ENCODE measurements at places on chromosomes 7 and 10.

DNA sequence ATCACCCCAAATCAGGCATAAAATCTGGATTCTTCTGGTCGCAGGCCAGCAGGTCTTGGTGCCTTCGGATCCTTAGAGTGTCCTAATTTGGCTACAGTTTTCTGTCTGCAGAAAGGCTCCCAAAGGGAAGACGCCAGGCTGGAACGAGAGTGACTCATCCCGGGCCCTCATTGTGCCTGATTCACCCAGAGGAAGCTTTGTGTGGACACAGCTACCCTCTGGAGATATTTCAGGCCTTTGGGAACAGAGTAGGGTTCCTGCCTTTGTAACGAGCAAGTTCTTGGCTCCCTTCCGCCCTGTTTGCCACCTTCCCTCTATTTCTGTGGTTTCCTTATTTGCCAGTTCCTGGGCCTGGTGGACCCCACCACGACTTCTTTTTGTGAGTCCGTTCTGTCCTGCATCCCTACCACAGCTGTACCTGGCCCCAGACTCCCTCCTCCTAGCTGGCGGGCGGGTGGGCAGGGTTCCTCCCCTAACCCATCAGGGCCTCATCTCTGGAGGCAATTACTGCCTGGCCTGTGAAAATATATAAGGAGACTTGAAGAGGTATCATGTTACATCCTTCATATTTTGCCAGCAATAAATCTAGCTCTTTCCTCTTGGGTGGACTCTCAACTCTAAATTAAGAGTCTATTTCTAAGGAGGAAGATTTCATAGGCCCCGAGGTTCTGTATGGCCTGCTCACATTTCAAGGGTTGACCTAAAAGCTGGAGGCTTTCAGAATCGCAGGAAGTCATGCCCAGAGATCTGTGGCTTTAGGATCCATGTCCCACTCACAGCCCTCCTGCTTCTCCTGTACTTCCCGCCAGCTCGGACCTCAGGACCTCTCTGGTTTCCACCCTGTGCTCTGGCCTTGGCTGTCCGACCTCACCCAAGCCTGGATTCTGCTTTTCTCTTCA is 219.2 kb upstream of the ZNF32 start:
- DNase-seq: peak; percentile 92

DNA sequence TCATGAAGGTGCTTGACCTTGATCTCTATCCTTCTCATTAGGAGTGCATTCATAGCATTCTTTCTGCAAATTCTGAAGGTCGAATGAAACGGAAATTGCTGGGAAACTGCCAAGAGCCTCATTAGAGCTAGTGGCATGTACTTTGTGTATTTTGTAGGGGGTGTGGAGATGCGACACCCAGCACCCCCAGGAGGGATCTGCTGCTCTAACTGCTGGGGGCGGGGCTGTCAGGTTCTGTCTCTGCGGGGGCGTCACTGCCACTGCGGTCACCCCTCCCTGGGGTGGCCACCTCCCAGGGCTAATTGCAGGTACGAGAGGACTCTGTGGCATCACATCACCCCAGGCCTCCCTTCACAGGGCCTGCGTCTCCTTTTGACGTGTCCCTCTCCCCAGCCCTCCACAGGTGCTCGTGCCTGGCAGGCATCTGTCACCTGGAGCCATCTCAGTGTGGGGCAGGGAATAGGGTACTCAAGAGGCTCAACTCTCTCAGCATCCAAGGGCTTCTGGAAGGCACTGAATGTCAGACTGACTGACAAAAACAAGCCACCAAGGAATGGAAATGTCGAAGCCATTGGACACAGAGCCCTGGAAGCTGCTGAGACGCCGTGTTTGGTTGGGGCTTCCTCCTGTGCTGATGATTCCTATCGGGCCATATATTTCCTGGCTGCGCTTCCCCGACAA is 151.1 kb downstream of the ACTR3B start:
- peak; percentile 75 for DNase-seq

- no peak for DNase-seq
These were observed 582.7 kb downstream of the REEP3 start for GRCh38 chr10:64103750-64104470.

- no peak for DNase-seq
These were observed 269.7 kb downstream of the ZMYND11 start for GRCh38 chr10:404991-405390.

GRCh38 chr7:32803406-32804141 is 88.0 kb downstream of the KBTBD2 start:
- DNase-seq: no peak

DNA sequence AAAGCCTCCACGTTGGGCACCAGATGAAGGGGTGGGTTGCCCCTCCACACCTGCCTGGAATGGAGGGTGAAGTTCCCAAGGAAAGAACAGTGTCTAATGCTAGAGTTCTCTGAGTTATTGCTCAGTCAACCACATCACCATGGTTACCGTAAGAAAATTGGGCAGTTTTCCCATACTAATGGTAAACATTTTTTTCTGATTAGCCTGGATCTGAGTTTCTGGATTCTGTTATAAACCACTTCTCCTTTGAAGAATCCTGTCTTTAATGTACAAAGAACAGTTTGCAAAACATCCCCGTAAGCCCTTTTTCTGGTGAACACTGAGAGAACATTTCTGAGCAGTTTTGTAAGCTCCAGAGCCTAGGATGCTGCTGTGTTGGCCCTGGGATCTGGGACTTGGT is 45.5 kb downstream of the ABCC2 start:
- DNase-seq: no peak

DNA sequence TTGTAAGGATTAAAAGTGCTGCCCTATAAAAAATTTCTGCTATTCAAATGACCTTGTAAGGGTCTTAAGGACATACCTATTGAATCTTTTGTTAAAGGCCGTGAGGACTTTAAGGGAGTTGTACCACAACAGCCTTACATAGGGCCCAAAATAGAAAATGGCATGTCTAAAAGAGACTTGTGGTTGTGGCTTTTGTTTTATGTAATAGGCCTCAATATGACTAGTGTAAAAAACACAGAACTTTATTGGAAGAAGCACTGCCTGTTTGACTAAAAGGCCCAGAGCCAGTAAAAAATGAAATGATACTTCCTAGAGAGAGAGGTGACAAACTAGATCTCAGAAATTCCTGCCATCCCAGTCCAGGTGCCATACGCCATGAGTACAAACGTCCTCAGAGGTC is 286.6 kb downstream of the SEMA3D start:
- DNase-seq: no peak

DNA sequence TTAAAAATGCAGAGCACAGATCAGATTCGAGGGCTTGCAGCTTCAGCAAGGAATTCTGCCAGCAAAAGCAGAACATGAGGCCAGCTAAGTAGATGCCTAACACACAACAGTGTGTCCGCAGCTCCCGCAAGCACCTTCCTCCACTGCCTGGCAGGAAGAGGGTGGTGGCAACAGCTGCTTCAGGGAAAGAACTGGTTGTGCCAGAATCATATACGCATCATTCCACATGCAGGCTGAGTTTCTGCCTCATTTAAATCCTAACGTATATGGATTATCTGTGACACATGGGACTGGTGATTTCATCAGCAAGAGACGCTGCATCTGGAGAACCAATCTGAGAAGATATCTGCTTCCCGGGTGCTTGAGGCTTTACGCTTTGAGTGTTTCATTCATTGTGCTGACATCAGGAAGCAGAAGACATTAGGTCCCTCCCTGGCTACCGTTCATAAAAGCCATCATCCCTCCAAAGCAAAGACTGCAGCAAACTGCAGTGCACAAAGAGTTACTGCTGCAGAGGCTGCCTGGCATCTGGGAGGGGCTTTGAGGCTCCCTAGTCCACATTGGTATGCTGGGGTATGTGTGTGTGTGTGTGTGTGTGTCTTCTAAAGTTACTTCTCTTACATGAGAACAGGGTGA is 78.8 kb downstream of the FAM13C start:
- peak; percentile 49 for DNase-seq

- no peak for DNase-seq
These were observed 107.3 kb downstream of the CELF2 start for GRCh38 chr10:11125004-11125403.

- no peak for DNase-seq
These were observed 25.8 kb upstream of the EGFR start for GRCh38 chr7:54992871-54993475.

- no peak for DNase-seq
These were observed 574.2 kb downstream of the CCSER2 start for GRCh38 chr10:84902553-84902952.

GRCh38 chr7:13336227-13336626 is 648.8 kb downstream of the ARL4A start:
- no peak for DNase-seq

- DNase-seq: peak; percentile 34
These were observed 2.5 kb upstream of the UPK3B start for GRCh38 chr7:76507723-76508406.

DNA sequence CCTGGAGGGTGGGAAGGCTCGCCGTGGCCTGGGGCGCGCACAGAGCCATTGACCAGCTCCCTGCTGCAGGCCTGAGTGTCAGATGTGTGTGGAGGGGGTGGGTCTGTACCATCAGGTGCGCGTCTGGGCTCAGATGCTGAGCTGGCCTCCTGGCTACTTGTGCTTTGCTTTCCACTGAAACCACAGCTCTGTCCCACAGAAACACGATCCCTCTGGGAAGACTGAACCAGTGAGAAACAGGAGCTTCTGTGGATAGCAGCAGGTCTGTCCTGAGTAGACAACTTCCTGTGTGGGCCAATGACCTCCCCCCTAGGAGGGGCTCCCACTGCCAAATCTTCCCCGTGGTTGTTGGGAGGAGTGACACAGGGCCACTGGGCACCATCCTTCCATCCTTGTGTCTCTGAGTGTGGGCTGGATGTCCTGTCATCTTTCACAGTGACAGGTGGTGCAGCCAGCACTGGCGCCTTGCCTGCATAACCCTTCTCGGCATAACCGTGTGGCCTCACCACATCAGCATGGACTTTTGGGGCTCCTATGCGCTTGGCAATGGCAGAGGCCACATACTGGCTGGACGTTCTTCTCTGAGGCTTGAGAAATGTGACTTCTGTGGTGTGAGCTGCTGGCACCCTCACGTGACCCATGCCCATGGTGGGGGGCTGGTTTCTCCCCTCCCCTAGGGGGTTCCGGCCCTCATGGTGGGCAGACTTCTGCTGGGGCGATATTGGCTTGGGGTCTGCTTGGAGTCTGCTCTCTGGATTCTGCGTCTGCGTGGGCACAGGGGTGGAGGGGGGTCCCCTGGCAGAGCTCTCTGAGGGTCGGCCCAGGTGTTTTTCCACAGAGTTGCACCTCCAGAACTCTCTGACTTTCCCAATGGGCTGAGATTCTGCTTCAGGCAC is 245.5 kb upstream of the GRB10 start:
- DNase-seq: no peak

DNA sequence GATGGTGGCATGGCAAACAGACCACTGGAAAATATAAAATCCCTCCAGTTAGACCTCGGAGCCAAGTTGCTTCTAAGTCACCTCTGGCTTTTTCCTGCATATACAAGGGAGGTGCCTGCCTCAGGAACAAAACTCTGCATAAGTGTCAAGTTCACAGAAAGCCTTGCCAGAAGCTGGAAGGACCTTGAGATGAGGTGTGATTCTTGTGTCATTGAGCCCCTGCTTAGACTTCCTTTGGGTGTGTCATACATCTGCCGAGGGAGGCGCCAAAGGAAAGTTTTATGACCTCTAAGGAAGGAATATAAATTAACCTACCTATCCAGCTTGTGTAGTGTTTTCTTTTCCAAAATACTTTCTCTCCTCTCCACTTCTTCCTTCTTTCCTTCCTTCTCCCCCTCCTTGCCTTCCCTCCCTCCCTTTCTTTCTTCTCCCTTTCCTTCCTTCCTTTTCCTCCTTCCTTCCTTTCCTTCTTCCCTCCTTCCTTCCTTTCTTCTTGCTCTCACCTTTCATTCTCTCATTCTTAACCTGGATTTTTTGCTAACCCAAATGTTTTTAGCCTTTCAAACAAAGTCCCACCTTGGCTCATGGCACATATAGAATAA is 75.2 kb downstream of the TRIL start:
- DNase-seq: no peak

DNA sequence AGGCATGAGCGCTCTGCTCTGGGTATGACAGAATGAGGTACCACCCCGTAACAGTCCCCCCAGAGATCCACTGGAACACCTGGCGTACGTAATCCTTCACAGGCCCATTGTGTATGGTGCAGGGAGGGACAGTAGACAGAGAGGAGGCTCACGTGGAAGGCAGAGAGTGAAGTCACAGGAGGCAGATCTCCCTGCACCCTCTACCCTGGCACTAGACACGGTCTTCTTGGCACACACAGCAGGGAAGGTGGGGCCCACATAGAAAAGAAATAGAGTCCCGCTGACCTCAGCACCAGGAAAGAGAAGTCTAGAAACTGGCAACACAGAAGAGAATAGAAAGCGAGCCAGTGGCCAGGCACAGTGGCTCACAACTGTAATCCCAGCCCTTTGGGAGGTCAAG is 51.9 kb downstream of the SLC29A4 start:
- DNase-seq: no peak

- peak; percentile 99 for DNase-seq
These were observed 444 bp upstream of the HIP1 start for GRCh38 chr7:75738975-75739795.

DNA sequence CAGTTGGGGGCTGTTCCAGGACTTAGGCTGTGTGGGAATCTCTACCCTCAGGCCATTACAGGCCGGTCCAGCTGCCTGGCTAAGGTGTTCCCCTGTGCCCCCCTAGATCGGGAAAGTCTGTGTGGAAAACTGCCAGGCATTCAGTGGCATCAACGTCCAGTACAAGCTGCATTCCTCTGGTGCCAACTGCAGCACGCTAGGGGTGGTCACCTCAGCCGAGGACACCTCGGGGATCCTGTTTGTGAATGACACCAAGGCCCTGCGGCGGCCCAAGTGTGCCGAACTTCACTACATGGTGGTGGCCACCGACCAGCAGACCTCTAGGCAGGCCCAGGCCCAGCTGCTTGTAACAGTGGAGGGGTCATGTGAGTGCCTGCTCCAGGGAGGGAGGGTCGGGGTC is 27.1 kb upstream of the CSGALNACT2 start:
- DNase-seq: peak; percentile 74

GRCh38 chr7:109751241-109751640 is 1181.6 kb downstream of the DNAJB9 start:
- DNase-seq: no peak

DNA sequence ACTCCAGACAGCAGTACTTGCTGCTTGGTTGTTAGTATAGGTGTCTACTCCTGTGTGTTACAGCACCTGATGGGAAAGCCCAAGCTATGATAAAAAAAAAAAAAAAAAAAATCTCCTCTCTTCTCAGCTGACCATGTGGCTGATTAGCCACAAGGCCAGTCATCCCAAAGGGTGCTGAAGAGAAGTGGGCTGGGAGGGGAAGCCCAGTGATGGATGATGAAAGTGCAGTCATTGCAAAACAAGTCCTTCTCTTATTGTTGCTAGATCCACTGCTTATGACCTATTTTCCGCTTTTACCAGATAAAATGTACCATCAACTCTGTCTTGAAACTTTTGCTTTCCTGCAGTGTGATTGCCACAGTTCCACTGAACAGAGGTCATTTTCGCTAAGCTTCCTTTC is 1092.5 kb upstream of the C7orf33 start:
- no peak for DNase-seq

Data from kidney (tissue), 22 donors.